AG04449 (cell line): ENCODE measurements at places on chromosomes 4 and X.

DNA sequence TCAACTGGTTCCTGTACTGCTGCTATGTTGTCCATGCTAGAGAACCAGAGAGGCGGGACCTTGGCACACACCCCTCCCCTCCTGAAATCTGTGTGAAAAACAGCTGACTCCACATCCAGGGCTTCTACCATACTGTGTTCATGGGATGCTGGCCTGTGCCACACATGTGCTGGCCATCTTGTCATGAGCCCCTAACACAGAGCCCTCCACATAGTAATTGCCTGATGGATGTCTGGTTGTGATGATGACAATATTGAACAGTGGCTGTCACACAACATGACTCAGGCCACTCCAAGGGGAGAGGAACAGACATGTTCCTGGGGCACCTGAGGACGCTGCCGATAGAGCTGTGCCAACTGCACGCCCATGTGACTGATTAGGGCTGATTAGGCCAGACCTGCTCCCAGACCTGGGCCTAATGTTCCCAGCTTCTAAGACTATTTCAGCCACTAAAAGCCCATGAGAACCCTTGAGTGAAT, 13.1 kb downstream of the SLC25A5 start:
- no peak for DNase-seq

GRCh38 chr4:110515676-110516075, 39.7 kb downstream of the ENPEP start:
- DNase-seq, result no peak

DNA sequence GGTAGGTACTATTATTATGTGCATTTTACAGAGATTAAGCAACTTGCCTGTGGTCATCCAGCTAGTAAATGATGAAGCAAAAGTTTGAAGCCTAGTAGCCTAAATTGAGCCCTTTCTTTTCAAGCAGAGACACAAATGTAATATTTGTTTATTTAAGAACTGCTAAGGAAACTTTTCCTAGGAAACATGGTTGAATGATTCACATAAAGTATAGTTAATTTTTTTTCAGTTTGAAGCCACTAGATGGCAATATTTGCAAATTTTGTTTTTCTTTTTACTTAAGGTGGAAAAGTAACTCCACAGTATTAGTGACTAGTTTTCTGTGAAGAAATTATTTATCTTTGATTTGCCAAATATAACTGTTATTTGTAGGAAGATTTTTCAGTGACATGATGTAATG, 52.8 kb upstream of the ANKRD17 start:
- peak; percentile 17 for DNase-seq

DNA sequence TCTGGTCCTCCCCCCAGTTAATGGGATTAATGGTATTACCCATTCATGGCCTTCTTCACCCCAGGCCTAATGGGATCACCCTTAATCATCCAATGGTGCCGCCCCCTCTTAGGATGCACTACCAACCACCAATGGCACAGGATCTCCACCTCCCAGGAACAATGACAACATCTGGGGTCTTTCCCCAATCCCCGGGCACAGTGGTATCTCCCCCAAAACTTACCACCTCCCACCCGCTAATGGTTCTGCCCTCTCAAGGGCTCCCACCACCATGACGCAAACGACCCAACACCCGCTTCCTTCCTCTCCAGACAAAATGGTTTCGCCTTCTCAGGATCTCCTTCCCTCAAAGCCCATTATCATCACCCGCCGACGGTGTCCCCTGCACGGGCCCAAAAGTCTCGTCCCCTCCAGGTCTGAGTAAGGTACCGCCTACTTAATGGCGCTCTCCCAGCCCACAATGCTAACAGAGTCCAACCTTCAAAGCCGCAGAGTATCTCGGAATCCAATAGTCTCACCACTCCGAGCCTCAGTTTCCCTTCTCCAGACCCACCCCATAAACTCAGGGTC, 458 bp downstream of the GRIPAP1 start:
- DNase-seq, result no peak

- DNase-seq, result no peak
Observed at GRCh38 chrX:76555816-76556215, 128.3 kb downstream of the MAGEE1 start.

DNA sequence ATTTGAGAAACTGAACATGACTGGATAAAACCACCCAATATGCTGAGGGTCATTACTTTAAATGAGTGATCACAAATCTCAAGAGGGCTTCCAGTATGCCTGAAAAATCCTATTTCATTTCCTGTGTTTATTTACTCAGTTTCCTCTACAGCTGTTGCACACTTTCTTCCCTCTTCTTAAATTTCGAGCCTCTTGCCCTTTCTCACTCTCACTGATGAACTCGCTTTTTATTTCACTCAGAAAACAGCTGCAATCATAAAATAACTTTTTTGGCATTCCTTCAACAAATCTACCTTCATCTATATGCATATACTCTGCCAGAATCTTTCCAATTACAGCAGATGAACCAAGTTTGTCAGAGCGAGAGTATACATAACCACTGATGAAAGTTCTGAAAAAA, 101.3 kb downstream of the EIF4E start:
- no peak for DNase-seq

GRCh38 chr4:6516762-6517161, 44.3 kb upstream of the PPP2R2C start:
- DNase-seq, result no peak

DNA sequence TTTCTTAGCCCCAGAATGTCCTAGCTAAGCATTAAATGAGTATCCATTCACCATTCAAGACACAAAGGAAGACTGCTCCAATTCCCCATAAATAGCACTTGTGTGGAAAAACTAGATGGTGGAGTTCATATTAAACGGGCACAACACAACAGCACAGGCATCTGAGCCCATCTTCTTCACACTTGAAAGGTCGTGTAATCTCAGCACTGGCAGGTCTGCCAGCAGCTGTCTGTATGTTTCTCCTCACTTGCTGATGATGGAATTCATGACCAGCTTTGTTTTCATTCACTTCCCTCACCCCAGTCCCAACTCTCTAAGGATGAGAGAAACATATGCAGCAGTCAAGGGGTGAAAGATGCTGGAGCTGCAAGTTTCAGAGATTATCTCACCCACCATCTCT, 148.7 kb downstream of the AFAP1 start:
- no peak for DNase-seq

DNA sequence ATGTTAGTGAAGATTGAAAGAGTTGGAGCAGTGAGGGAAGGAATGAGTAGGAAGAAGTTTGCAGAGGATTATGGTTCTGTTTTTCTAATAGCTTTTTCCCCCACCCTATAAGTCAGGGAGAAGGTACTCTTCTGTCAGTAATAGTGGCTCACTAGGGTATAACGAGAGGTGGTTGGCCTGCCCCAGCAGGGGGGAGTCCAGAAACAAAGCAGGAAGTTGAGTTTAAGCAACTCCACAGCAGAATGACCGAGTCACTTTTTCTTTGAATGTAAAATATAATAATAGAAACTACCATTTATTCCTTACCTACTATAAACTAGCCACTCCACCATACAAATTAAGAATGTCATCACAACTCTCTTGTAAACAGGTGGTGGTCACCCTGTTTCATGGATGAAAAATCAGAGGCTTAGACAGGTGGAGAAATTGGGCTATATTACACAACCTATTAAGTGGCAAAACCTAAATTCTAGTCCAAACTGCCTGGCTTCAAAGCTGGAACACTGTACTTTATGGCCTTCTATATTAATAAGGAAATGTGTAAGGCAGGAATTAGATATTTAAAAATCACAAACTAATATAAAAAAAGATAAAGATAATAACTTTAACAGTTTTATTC, 21.9 kb downstream of the AP1AR start:
- DNase-seq, result no peak

DNA sequence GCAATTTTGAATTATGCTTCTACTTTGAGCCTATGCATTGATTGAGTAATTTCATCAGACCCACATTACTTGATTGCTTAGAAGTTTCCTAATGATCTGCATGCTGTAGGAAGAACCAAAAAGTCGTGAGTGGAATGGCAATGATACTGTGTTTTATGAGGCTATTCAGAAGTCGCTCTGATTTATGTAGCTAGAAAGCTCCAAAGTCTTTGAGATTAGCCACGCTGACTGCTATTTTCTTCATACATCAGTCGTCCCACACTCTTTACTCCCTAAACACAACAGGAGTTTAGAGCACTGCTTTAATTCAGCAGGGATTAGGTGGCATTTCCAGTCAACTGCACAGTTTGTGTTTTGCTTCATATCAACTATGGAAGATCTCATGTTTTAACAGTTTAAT, 4.1 kb downstream of the GRID2 start:
- no peak for DNase-seq

- DNase-seq, result no peak
Observed at GRCh38 chr4:2339458-2340271, 77.8 kb upstream of the MXD4 start.

DNA sequence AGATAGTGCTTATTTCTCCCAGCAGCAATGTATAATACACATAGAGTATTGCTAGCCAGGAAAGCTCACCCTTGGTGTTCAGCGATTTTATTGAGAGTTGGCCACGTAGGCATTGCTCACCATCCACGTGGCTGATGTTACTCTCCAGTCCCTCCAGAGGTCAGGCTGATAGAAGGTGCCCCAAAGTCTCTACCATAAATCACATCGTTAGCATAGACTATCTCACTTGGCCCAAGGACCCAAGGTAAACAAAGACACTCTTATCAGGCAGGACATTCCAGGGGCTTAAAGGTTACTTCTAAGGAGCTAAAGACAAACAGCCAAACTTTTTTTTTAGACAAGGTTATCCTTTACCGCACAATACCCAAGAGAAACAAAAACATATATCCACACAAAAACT, 30.3 kb upstream of the RGN start:
- DNase-seq, result no peak

DNA sequence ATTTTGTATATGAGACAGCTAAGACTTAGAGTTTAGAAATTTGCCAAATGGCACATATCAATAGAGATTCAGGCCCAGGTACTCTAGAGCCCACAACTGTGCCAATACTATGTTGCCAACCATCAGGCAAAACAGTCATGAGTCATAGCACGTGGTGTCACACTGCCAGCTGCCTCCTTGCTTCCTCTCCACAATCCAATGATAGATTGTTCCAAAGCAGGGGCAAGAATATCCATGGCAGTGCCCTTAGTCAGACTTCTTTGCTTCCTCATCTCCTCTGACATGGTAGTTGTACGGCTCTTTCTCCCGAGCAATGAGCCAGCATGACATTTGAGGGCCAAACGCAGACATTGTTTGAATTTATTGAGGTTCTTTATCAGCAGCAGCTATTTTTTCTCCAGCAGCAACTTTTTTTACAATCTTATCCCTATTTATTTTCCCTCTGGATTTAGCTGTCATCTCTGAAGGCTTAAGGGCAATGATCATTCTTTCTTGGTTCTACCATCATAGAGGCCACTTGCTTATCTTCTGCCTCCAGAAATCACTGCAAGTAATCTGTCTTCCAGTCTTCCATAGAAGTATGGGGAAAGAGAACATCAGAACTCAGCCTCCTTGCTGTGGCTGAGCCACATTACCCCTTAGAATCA, 169.7 kb downstream of the COL4A6 start:
- DNase-seq, result no peak

- DNase-seq, result peak; percentile 0
Observed at GRCh38 chrX:130975947-130976346, 72.9 kb upstream of the ENOX2 start.

DNA sequence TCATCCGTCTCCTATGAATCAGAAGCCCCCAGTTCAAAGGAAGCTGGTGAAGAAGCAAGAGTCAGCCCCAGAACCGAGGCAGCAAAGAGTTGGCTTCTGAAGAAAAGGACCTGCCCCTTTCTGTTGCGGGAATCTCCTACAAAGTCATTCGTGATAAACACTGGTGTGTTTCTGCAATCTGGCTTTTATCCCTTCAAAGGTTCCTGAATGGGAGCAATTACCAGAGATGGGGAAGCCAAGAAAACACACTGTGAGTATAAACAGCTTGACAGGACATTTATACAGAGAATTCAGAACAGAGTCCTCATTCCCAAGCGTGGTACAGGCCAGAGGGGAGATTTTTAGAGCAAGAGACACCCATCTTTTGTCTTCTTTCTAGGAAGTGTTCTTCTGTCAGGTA, 226.8 kb upstream of the LNX1 start:
- no peak for DNase-seq

DNA sequence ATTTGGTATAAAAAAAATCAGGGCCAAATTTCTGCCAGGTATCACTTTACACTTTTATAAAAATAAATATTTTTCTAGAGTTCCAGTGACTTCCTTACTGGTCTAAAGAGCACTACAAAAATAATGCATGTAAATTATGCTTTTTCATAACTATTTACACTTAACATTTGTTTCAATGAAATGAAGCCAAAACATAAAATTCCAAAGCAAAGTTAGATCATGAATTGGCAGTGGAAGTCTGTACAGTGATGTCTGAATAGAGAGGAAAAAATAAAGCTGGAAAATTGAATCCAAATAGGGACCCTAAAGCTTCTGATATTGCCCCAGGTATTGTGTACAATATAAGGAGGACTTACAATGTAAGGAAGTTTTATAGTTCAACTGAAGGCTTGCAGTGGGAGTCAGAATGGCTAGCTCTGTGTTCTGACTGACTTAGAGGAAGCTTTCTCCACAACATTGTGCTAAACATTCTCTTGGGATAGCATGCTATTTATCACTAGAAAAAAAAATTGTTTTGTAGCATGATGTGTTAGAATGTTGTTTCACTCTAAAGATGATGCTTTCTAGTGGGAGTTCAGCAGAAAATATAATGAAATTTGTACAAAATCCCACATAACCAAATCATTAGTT, 288.2 kb upstream of the UGT8 start:
- no peak for DNase-seq

- DNase-seq, result no peak
Observed at GRCh38 chrX:10988653-10989052, 122.5 kb upstream of the HCCS start.

- DNase-seq, result no peak
Observed at GRCh38 chr4:8143392-8144140, 15.0 kb downstream of the ABLIM2 start.

GRCh38 chr4:142314686-142315085, 531.4 kb downstream of the INPP4B start:
- DNase-seq, result no peak

DNA sequence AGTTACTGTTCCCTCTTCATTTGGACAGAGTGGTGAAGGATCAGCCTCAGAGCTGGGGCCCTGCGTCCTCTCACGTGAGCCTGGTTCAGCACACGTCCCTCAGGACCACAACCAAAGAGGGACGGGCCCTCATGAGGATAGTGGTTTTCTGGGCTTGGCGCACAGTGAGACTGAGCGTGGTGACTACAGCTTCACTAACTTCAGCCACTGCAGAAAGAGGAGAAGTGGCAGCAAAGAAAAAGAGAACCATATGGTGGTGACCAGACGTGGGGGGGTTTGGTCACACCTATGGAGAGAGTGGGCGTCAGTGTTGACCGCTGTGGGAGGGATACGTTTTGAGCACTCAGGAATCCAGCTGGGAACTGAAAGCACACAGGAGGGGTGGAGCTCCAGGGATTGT, 21.8 kb upstream of the TNIP3 start:
- no peak for DNase-seq

DNA sequence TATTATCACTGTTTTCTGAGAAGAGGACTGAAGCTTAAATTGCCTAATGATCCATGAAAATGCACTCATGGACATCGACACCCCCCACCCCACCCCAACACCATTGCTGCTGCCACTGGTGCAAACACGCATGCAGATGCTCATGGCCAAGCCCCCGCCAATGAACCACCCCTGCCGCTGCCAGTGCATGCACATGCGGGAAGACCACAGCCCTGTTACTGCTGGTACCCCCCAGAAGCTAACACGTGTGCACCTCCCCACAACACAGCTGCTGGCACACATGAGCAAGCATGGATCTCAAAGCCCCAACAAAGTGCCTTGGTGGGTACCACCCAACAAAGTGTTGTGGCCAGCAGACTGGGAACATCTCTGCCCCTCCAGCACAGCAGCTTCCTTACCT, 594.1 kb upstream of the FAT1 start:
- DNase-seq, result no peak
